ENCODE measurements at places on chromosomes 7 and 10.

DNA sequence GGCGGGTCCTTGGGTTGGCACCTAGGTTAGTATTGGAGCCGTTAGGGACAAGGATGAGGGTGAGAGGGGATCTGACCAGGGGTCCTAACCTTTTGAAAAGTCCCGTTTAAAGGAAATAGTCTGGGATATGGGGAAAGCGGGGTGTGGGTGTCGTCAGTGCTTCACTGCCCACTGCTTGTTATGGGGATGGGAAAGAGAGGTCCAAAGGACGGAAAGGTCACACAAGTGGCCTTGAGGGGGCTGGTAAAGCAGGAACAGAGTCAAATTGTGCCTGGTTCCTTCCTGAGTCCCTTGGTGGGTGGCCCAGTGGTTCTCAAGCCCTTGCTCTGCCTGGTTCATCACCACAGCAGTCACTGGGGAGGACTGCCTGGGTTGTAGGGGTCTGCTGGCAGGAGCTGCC, 2.6 kb upstream of the ZNF775 start:
- DNase-seq = no peak

DNA sequence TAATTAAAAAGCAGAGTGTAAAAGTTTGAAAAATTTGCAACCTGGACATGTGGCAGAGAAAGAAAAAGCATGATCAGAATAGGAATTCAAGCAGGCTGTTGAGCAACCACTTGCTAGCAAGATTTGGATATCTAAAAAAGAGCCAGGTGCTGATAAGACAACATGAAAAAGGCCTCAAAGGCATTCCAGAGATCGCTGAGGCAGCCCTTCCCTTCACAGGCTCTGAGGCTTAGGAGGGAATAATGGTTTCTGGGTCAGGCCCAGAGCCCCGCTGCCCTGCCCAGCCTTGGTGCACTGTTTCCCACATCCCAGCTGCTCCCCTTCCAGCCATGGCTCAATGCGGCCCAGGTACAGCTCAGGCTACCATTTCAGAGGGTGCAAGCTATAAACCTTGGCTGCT, 64.1 kb upstream of the EEPD1 start:
- no peak for DNase-seq

DNA sequence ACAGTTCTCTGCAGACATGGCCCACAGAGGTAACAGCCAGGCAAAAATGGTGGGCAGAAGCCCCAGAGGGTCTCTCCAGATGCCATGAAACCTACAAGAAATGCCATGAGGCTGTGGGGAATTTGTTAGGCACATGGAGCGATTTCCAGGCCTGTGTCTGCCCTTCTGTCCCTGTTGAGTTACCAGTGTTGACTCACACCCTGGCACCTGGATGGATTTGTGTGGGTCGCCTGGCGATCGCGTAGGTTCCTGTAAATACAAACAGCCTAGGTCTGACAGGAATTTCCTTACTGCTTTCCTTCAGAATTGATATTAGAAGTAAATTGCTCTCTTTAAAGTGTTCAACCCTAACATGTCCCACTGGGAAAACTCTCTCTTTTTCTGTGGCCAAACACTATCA, 164.9 kb upstream of the EEPD1 start:
- DNase-seq = no peak

DNA sequence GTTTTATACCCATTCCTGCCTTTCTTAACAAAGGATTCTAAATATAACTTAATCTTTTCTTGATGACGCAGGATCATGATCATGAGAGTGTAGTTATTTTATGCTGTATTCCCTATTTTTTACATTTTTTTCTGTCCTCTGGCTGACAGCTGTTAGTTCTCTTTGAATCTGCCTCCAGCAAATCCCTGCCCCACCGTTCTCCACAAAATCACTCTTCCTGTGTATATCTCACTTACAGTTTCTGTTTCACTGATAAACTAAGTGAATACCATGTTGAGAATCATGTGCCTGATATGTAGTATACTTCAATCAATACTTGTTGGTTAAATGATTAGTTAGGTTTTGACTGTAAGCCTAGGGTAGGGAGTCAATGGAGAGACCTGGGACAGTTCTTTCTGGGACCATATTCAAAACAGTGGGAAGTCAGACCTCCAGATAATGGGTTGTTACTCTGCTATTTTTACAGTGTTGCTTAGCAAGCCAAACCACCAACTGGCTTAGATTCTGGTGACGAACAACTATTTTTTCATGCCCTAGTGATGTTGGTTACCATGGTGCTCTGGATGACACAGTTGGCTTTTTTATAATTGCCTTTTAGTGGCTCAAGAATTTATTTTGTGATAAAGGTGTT, 12.8 kb downstream of the CNNM1 start:
- no peak for DNase-seq

DNA sequence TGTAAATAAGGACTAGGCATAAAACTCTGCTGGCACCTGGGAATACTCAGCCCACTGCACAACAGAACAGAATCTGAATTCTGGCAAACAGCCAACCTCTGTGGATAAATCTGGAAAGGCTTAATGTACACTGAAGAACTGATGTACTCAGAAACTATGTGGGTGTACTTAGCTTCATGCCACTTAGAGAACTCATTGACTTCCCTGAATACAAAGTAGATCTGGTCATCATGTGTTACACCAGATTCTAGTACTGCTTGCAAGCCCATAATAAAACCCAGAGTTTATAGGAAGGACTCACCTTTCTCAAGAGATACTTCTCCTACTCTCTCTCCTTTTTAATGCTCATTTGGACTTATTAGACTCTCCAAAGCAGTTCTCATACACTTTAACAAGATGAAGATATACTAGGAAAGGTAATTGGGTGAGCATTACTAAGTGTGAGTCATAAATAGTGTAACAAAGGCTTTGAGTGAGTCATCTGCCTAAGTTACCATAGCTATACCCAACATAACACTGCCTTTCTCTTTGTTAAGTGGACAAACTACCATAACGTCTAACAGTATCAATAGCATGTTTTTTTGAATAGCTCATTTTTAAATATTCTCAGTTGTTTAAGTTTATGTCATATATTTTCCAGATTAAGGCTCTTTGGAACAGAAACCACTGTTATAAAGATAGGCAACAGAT, 309.1 kb downstream of the MDFIC start:
- DNase-seq = no peak

DNA sequence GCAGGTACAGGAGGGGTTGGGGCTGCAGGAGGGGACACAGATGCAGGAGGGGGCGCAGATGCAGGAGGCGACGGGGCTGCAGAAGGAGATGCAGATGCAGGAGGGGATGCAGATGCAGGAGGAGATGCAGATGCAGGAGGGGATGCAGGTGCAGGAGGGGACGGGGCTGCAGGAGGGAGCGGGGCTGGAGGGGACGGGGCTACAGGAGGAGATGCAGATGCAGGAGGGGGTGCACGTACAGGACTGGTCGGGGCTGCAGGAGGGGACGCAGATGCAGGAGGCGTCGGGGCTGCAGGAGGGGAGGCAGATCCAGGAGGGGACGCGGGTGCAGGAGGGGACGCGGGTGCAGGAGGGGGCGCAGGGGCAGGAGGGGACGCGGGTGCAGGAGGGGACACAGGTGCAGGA, 66.5 kb downstream of the VWA2 start:
- no peak for DNase-seq

DNA sequence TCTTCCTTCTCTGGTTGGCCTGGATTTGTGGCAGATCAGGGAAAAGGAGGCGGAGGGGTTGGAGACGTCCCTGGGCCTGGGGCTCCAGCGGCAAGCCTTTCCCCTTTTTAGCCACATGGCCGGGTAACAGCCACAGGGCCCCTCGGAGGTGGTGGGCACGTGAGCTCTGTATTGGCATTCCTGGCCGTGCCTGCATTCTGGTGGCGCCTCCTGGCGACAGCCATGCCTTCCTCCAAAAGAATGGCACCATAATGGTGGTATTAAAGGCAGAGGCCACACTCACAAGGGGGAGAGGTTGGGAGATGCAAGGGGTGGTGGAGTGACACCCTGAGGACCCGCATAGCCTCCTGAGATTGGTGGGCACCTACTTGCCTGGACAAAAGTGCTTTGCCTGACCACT, 3.0 kb upstream of the AQP1 start:
- DNase-seq = no peak

DNA sequence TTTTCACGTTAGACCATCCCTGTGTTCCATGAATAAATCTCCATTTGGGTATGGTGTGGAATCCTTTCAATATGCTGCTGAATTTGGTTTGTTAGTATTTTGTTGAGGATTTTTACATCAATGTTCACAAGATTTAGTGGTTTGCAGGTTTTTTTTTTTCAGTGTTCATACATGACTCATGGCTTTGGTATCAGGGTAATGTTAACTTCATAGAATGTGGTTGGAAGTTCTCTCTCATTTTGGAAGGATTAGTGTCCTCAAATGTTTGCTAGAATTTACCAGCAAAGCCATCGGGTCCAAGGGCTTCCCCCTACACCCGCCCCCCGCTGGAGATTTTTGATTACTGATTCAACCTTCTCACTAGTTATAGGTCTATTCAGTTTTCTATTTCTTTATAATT, 398.0 kb downstream of the NXPH1 start:
- no peak for DNase-seq

DNA sequence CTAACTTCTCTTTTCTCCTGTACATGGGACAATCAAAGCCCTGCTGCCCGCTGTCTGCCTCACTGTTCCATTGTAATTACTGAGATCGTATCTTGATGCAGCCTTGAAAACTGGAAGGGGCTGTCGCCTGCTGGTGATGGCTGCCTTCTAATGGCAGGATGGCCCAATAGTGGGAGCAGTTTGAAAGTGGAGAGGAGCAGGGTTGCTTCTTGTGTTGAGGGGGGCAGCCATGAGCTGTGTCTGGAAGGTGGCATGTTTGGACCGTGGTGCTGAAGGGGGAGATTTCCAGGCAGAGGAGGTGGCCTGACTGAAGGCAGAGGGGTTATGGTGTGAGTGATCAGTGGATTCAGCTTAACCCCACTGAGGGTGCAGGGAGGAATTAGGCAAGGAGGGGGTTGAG, 8.1 kb downstream of the WDFY4 start:
- no peak for DNase-seq

GRCh38 chr7:21934808-21935207, 10.9 kb downstream of the CDCA7L start:
- no peak for DNase-seq

- DNase-seq = no peak
Observed at GRCh38 chr10:101113890-101114403, 17.2 kb upstream of the TLX1 start.

- no peak for DNase-seq
Observed at GRCh38 chr10:53997953-53998352, 803.1 kb downstream of the PCDH15 start.

DNA sequence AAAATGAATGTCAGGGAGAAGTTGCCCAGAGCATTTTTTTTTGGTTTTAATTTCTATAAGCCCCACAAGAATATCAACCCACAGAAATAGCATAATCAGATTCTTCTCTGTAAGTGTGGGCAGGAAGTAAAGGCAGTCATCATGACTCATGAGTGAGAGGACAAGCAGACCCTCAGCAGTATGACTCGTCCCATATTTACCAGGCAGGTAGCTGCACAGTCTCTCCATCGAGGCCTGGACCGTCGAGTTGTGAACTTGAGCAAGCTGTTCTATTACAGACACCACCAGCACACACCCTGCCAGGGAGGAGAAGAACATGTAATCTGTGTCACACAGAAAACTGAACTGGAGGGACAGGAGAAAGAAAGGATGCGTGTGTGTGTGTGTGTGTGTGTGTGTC, 37.8 kb downstream of the AOAH start:
- no peak for DNase-seq

- DNase-seq = no peak
Observed at GRCh38 chr10:62199584-62199983, 69.1 kb downstream of the RTKN2 start.

- no peak for DNase-seq
Observed at GRCh38 chr10:129586898-129587443, 119.9 kb downstream of the MGMT start.
